ENCODE measurements at places on chromosomes 11 and 22.
A peak's percentile ranks its signal among the peaks of the same experiment; 100 is the strongest.

- DNase-seq = no peak
Measured at GRCh38 chr11:124085997-124086846, 29.0 kb upstream of the VWA5A start.

- DNase-seq = no peak
Measured at GRCh38 chr11:83982825-83983224, 696.7 kb upstream of the CCDC90B start.

GRCh38 chr11:99795999-99796398, 775.2 kb downstream of the CNTN5 start:
- DNase-seq = no peak

GRCh38 chr11:77361184-77361583, 59.7 kb upstream of the GDPD4 start:
- peak; percentile 86 for DNase-seq

- DNase-seq = no peak
Measured at GRCh38 chr11:81444297-81444696, 1289.4 kb downstream of the FAM181B start.

All from fibroblast of skin of abdomen (primary cell).